ENCODE measurements at places on chromosomes 7 and 10. TPM values are rescaled to one million over a fixed set of nuclear protein-coding genes. Genes with fewer than 3 reads are reported as not detected.
A peak's percentile ranks its signal among the peaks of the same experiment; 100 is the strongest.

ELAPOR2 gene
- total RNA-seq: 13.3 TPM

DNA sequence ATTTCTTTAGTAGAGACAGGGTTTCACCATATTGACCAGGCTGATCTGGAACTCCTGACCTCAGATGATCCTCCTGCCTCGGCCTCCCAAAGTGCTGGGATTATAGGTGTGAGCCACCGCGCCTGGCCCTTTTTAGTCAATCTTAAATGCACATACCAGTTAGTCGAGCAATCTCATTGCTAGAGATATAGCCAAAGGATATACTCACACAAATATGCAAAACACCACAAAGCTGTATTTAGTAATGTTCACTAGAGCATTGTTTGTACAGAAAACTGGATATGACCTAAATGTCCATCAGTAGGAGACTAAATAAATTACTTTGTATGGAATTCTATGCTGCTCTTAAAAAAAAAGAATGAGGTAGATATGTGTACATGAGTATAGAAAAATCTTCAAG, 24.5 kb upstream of the IL6 start:
- no peak for DNase-seq

EMX2 gene
- not detected for total RNA-seq

GRCh38 chr7:56174875-56175760, 58.9 kb upstream of the NUPR2 start:
- no peak for DNase-seq

- DNase-seq: no peak
These were observed 223.8 kb upstream of the KLF6 start for GRCh38 chr10:4008676-4009382.

- DNase-seq: no peak
These were observed 132.0 kb downstream of the CFAP58 start for GRCh38 chr10:104485632-104486031.

- DNase-seq: no peak
These were observed 38.5 kb upstream of the LOXL4 start for GRCh38 chr10:98306501-98306900.

DNA sequence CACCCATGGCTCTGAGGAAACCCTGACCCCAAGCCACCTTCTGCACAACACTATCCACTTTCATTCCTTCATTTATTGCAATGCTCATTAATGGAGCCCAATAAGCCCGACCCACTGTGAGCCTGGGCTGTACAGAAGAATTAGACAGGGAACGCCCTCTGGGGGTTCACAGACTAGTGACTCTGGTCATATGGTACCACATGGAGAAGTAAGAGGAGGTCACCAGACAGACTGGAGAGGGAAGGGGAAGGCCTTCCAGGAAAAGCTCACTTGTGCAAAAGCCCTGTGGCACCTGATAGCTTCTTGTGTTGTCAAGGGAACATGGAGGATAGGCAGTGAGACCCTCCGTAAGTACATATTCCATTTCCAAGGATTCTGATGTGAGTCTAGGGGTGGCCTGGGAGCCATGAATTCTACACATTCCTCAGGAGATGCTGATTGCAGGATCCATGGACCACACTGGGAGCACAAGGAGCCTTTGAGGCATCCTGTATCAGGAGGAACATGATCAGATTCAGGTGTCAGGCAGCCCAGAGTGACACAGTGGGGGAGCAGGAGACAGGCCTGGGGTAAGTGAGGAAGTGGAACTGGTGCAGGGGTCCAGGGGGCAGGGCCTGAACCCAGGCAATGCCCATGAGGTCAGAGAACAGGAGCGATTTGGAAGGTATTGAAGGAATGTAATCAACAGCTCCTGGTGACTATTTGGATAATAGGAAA, 19.9 kb downstream of the TMEM72 start:
- no peak for DNase-seq

TUBB8 gene
- total RNA-seq: not detected

GRCh38 chr10:65313406-65313805, 1612.4 kb upstream of the LRRTM3 start:
- DNase-seq: no peak

CRCP gene
- 45.0 TPM for total RNA-seq

DNA sequence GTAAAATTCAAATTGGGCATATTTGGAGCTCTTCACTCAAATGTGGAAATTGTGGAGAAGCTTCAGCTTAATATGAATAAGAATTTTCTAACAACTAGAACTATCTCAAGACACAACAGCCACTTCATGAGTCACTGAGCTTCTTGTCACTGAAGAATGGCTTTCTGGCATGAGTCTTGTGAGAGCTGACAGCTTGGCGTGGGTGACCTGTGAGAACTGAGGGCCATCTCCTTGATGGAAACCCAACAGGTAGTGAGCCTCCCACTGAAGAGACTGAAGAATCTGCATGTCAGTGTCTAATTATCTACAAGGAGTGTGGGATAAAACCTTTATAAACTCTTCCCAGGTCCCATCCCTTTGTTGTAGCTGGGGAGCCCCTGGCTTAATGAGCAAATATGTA, 66.0 kb downstream of the CLEC2L start:
- DNase-seq: no peak

DNA sequence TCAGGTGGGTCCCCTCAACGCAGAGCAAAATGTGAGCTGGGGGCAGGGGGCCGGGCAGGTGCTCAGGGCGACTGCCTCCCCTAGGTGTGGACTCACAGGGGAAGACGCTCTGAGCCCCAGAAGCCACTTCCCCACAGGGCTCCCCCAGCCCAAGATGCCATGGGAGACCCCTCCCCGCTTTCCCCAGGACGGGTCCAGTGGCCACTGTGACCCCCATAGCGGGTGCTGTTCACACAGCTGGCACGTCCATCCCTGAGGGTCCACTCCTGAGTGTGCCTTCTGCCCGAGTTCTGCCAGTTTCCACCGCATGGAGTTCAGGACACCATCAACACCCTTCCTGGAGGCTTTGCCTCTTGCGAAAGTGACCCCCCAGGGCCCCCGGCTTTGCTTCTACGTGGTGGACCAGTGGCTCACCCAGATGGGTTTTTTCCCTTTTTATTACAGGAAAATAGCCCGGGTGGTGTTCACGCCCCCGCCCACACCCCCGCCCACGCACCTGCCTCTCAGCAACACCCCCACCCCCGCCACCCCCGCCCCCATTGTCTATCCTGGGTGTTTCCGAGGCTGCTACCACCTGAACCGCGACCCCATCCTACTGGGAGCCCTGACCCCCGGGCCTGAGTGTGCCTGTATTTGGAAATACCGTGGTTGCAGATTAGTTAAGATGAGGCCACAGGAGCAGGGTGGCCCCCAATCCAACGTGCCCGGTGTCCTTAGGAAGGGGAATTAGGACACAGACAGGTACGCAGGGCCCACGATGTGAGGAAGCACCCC, 32.0 kb downstream of the ADAP1 start:
- no peak for DNase-seq

GRCh38 chr10:101851411-101852116, 8.0 kb upstream of the KCNIP2 start:
- DNase-seq: no peak

CYP2E1 gene
- total RNA-seq: under 0.01 TPM

GRCh38 chr7:44310221-44310848, 15.1 kb downstream of the CAMK2B start:
- no peak for DNase-seq

CYP2C18 gene
- 20.9 TPM for total RNA-seq

DNA sequence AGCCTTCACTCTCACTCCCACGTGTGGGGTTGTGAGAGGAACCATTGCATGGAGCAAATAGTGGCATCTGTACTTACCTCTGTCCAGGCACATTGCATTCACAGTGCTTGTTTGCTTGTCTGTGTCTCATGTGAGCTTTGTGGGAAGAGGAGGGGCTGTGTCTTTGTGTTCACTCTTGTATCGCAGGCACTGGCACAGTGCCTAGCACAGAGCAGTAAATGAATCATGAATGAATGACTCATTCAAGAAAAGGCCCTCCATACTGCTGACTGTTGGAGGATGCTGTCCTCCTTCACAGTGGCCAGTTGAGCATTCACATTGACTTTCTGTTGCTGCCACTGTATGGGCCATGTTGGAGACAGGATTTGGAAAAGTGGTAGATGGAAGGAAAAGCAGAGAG, 125.3 kb downstream of the SORCS3 start:
- DNase-seq: peak; percentile 63
